ENCODE measurements at places on chromosomes 4 and X. TPM values are rescaled to one million over a fixed set of nuclear protein-coding genes. Genes with fewer than 3 reads are reported as not detected.

CDS1 gene
- polyA plus RNA-seq: 222 TPM

HMX1 gene
- not detected for polyA plus RNA-seq

RASSF6 gene
- polyA plus RNA-seq: not detected

ARHGEF6 gene
- polyA plus RNA-seq: 2.0 TPM

DCAF12L2 gene
- polyA plus RNA-seq: not detected
